ENCODE measurements at places on chromosomes 1 and 21.

DNA sequence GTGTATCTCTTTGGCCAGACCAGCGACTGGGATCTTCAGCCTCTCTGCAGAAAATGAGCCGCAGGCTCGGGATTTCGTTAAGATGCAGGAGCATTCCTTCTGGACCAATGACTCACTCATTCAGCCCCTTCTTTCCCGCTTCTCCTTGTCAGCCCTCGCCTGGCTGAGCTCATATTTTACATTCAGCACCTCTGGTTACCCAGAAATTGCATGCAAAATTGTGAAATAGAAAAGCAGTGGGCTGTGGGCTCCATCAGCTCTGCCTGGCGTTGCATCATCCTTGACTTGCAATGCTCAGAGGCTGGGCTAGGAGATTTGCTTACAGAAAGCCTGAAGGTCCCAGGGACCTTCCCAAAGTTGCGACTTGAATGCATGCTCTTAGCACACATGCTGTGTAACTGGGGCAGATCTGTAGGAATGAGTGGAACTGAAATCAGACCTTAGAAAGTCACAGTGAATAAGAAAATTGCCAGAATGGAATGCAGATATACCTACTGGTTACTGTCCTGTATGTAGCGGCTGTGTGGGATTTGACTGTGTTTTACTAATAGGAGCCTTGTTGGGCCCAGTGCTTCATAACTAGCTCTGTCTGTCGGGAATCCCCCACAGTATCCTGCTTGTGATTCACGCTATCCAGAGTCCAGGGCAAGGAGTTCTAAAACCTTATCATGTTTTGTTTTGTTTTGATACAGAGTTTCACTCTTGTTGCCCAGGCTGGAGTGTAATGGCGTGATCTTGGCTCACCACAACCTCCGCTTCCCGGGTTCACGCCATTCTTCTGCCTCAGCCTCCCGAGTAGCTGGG is 444.8 kb downstream of the KIF26B start:
- DNase-seq, result no peak

DNA sequence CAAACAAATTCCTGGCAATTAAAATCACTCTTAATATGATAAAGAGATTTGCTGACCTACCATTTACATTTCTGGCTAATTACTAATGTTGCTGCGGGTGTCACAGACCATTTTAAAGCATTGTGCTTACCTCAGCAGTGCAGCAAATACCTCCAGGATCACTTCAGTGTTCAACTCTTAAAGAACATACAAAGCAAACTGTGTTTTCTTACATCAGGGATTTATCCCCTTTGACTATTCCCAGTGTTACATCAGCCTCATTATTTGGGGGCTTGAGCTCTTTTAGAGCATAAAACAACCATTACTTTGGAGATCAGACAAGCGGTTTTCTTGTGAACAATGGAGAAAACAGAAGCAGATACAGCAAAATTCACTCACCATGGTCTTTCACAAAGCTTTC is 185.4 kb downstream of the LYPLAL1 start:
- no peak for DNase-seq

DNA sequence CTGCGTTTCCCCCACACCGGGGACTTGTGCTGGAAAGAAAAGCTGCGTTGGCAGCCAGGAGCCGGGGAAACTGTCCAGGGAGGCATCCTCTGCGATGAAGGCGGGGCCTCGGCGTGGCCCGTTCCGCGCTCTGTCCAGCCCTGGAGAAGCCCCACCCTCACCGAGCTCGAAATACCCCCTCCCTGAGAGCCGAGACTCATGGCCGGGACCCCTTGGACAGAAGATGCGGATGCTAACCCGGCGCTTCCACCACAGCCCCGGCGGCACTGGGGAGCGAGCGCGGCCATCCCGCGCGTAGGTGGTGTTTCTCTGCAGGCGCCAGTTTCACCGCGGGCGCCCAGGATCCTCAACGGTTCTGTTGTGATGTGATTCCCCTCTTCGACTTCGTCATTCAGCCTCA is 31.6 kb downstream of the PDE9A start:
- DNase-seq, result no peak

GRCh38 chr21:44838039-44838895 is 20.4 kb upstream of the SUMO3 start:
- DNase-seq, result no peak

DNA sequence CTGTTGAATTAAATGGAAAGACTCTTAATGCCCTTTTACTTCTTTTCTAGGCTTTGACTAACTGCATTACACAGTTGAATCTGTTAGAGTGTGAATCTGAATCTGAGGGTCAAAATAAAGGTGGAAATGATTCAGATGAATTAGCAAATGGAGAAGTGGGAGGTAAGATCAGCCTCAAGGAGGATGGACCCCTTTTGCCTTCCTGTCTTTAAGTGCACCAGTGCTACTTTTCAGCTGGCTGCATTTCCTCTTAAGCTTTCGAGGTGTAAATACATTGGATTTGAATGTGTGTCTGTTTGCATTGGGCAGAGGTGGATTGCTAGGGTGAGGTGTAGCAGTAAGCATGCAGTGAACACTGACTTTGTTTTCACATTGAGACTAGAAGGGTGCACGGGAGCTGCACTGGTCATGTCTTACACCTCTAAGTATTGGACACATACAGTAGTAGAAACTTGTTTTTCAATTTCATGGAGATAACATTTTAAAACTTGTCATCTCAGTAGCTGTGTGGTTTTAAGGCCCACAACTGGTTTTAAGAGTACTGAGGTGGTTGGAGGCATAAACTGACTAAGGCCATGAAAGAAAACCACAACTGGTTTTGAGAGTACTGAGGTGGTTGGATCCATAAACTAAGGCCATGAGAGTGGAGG is 35.4 kb downstream of the MIA3 start:
- no peak for DNase-seq

GRCh38 chr21:31124010-31124409 is 85.7 kb upstream of the KRTAP19-8 start:
- DNase-seq, result no peak

- no peak for DNase-seq
Observed at GRCh38 chr1:171084870-171085269, 5.8 kb upstream of the FMO3 start.

DNA sequence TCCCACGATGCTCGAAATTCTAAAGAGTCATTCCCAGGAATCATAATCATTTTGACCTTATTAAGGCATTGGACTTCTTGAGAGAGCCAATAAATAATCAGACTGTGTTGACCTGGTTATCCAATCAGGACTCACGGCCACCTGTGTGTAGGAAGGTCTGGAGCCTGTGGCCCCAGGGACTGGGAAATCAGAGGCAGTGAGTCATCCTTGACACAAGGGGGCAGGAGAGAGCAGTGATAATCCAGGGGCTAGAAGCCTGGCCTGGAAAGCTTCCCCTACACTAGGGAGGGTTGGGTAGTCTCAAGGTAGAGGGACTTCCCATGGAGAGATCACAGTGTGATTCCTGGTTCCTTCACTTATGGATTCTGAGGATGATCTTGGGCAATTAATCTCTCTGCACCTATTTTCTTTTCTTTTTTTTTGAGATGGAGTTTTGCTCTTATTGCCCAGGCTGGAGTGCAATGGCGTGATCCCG is 4.7 kb downstream of the MR1 start:
- no peak for DNase-seq

DNA sequence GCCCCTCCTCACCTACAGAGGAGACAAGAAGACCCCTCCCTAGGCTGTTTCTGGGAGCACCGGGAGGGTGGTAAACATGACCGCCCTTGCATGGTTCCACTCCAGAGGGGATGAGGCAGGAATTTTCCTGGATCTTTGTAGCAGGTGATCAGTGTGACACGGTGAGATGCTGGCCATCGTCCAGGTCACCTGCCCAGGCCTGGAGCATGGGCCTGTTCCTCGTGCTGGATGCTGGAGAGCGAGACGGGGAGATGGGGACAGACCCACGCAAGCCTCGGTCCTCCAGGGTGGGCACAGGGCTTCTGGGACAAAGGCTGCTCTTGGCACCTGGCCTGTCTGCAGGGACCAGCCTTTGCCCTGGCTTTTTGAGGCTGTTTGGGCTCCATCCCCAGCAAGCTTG is 46.2 kb downstream of the DMRTB1 start:
- DNase-seq, result no peak

- DNase-seq, result no peak
Observed at GRCh38 chr1:228379666-228380065, 27.0 kb downstream of the TRIM11 start.

GRCh38 chr1:27026621-27027574 is 14.2 kb upstream of the TENT5B start:
- DNase-seq, result no peak

DNA sequence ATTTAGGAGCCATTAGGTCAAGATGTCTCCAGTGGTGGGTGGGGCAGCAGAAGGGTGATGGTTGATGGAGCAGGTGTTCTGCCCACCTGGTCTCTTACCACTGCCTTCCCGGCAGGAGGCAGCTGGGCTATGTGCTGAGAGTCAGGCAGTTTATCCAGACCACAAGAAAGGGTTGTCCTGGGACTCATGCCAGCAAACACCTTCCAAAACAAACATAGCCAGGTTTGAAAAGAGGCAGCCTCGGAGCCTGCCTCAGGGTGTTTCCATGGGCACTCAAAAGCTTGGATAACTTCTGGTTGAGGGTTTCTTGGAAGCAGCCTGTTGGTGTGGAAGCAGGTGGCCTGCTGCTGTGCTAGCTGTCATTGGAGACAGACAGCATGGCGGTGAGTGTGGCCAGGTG is 187.2 kb downstream of the PCP4 start:
- no peak for DNase-seq

DNA sequence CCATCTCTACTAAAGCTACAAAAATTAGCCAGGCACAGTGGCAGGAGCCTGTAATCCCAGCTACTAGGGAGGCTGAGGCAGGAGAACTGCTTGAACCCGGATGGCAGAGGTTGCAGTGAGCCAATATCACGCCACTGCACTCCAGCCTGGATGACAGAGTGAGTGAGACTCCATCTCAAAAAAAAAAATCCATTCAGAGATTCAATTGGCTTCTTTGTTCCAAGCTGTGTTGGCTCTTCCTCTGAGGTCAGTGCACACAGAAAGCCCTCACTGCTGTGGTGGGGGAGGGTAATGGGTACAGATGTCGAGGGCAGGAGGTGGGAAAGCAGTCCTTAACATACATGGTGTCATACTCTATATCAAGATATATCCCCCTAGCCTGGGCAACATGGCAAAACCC is 14.7 kb downstream of the TIE1 start:
- DNase-seq, result no peak

- DNase-seq, result no peak
Observed at GRCh38 chr1:114349891-114350605, 161.0 kb downstream of the TRIM33 start.

GRCh38 chr21:46082713-46082962 is 15.3 kb upstream of the COL6A2 start:
- DNase-seq, result no peak

- DNase-seq, result no peak
Observed at GRCh38 chr1:173409613-173410012, 67.5 kb upstream of the PRDX6 start.

DNA sequence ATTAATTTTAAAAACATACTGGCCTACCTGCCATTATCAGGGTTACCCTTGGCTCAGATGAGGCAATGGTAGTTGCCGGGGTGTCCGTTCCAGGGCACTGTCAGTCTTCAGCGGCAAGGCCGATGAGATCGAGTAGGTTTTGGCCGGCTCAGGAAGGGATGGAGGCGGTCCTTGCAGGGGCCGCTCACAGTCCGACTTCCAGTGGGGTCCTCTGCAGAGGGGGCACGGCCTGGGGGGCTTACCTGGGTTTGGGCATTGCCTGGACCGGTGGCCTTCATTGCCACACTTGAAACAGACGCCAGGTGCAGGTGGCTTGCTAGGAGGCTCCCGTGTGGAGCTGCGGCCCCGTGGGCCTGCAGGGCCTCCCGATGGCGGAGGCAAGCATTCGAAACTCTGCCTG is 2.5 kb downstream of the ERVH48-1 start:
- DNase-seq, result no peak

DNA sequence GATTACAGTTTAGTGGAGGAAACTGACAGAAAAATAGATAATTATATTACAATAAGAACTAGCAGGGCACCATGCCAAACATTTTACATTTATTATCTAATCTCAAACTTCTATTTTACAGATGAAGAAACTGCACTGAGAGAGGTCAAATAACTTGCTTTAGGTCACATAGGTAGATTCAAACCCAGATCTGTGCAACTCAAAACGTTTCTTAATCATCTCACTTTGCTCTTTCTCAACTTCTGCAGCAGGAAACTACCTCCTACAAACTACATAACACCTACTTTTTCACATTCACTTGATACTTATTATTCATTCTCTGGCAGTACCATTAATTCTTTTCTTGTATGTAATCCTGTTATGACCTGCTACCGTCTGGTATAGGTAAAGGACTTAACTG is 49.9 kb upstream of the BCL10 start:
- DNase-seq, result no peak

DNA sequence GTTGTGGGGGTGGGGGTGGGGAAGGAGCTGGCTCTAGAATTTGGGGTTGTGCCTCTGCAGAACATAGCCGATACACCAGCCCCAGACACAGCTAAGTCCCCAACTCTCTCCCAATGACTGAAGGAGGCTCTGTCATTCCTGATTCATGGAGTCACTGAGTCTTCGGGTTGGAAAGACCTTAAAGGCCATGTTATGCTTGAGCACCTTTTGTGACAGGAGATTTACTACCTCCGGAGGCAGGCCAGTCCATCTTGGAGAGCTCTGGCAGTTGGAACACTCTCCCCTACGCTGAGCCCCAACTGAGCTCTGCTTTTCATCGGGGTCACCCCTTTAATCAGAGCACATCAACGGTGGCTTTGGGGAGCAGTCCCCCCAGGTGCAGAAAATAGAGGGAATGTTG is 284.4 kb upstream of the GJB5 start:
- DNase-seq, result no peak

GRCh38 chr1:91803847-91804545 is 82.0 kb downstream of the TGFBR3 start:
- peak; percentile 42 for DNase-seq

DNA sequence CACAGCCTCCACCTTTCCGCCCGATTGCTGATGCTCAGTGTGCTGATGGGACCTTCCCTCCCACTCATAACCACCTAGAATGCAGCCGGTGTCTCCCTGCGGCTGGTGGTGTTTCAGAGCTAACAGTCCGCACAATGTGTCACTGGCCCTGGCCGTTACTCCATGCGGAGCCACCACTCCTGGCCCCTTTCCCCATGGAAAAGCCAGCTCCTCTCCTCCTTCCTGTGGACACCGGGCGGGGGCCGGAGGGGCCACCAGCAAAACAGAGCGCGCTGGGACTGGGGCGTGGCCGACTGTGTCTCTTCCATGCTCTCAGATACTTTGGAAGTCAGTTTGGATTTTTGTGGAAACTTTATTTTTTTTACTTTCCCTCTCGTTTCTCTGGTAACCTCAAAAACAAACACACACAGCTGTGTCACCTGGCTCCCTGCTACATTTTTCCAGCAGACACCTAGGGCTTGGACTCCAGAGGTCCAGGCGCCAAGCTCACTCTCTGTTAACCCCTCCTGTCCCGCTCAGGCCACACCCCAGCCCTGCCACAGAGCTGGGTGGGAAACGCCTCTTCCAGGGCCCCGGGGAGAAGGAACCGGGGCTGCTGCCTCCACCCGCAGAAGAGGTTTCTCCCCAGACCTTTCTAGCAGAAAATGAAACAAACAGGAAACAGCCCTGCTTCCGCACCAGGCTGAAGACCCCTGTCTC is 32.5 kb upstream of the COL6A2 start:
- DNase-seq, result no peak

GRCh38 chr1:205496661-205497060 is 7.8 kb upstream of the CDK18 start:
- DNase-seq, result no peak

GRCh38 chr21:45517249-45518065 is 24.8 kb downstream of the SLC19A1 start:
- no peak for DNase-seq
